ENCODE measurements at places on chromosomes 1 and 21.

DNA sequence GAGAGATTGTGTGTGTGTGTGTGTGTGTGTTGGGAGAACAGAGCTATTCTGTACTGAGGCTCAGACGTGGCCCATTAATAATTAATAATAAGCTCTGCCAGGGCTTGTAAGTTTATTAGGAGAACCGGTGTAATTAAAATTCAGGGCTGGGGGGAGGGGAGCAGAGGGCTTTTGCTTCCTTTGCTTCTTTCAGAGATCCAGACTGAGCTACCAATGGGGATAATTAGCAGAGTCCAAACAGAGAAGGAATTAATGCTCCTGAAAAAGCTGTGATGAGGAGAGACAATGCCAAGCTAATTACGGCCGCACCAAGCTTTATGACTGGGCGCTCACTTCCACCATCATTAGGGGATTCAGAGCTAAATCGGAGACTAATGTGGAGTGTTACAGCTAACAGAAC is 4.5 kb downstream of the SYT6 start:
- DNase-seq = no peak

DNA sequence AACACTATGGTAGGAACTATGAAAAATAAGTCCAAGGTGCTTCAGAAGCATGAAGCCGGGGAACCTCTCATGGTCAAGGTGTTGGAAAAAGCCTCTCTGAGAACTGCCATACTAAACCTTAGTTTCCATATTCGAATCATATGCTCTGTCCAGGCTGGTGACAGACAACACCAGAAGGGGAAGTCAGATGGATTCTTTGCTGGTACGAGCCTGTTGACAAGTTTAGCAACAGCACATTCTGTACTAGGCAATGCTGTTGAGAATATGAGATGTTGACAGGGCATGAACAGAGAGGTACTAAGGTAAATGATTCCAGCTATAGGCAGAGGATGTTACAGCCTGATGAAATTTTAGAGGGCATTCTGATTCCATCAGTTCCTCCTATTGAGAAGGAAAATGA is 461.3 kb upstream of the ZRANB2 start:
- DNase-seq = no peak

- no peak for DNase-seq
Observed at GRCh38 chr1:81220614-81221071, 580.1 kb upstream of the ADGRL2 start.

GRCh38 chr1:39691383-39692151 is at the start of gene HPCAL4:
TSS of gene HPCAL4 (minus strand) at chr1:39691433. CDS start at chr1:39684603, 6,830 bp downstream.
- DNase-seq = no peak

GRCh38 chr1:238143038-238143437 is 252.3 kb upstream of the ZP4 start:
- DNase-seq = no peak

DNA sequence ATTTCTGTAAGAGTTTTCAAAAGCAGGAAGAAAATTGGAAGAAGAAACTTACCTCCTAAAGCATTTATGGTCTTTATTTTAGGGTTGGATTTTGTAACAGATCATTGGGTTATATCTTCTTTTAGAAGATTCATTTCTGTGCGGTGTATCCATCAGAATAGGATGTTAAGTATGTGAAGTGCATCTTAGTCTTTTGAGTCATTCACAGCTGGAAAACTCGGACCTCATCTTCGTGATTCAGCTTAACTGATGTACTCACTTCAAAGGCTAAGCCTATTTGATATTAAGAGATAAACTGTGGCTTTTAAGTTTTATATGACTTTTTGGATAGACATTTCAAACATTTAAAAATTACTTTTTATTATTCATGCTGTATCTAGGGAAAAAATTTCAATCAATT is 56.3 kb downstream of the GIPC2 start:
- no peak for DNase-seq

DNA sequence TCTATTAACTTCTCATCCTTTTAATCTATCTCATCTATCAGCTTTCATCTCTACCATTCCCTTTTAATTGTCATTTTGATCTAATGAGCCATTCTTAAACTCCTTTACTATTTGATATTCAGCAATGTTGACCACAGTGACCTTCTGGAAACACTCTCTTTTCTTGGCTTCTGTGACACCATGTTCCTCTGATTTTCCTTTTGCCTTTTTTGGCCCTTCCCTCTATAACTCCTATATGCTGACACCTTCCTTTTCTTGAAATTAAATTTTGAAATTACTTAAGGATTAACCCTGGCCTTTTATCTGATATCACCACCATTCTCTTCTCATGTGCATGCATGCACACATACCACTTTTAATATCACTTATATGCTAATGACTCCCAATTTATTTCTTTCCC is 41.2 kb upstream of the SAMSN1 start:
- no peak for DNase-seq

GRCh38 chr1:154553056-154554030 is 5.1 kb downstream of the UBE2Q1 start:
- DNase-seq = no peak

- DNase-seq = no peak
Observed at GRCh38 chr1:112881742-112882127, 74.3 kb downstream of the SLC16A1 start.

- no peak for DNase-seq
Observed at GRCh38 chr1:222373831-222374602, 173.9 kb downstream of the HHIPL2 start.

GRCh38 chr1:89843273-89844130 is 22.7 kb downstream of the LRRC8D start:
- DNase-seq = no peak

DNA sequence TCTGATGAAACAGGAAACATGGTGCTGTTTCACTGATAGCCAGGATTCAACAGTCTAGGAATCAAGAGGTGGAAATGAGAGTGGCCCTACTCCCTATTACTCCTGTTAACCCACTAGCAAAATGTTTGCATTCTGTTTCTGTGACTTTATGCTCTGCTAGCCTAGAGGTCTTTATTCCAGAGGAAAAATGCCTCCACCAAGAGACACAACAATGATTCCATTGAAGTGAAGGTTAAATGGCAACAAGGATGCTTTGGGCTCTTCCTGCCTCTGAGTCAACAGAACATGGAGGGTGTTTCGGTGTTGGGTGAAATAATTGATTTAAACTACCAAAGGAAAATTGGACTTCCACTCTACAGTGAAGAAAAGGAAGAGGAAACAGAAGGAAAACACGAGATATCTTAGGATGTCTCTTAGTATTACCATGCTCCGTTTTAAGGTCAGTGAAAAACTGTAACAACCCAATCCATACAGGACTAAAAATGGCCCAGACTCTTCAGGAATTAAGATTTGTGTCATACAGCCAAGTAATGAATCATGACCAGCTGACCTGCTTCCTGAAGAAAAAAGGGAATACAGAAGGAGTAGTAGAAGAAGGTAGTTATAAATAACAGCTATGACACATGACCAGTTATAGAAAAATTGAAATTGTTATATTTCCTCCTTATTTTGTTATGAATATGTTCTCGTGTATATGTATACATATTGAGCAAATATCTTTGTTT is 1237.8 kb downstream of the NCAM2 start:
- DNase-seq = no peak

DNA sequence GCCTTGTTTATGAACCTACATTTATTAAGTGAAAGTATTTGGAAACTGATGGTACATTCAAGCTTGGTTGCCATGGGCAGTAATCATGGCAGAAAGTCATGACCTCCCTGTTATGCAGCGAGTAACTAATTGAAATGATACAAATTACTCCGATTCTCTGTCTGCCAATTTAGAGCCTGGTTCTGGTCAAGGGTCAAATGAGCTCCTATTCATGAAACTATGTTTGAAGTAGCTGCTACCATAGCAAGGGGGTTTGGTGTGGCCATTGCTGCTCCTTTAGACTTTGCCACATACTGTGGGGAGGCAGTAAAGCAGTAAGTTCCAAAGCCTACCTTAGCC is 187.2 kb upstream of the FOXD3 start:
- no peak for DNase-seq
